ENCODE measurements at places on chromosomes 11 and 22.

GRCh38 chr11:33375688-33376311 lies 118.6 kb downstream of the HIPK3 start:
- H3K4me1 ChIP-seq: peaks cover 4% of the 10 kb centered on the region
- H3K27me3 ChIP-seq: no peaks in the 10 kb centered on the region
- no peak for DNase-seq

DNA sequence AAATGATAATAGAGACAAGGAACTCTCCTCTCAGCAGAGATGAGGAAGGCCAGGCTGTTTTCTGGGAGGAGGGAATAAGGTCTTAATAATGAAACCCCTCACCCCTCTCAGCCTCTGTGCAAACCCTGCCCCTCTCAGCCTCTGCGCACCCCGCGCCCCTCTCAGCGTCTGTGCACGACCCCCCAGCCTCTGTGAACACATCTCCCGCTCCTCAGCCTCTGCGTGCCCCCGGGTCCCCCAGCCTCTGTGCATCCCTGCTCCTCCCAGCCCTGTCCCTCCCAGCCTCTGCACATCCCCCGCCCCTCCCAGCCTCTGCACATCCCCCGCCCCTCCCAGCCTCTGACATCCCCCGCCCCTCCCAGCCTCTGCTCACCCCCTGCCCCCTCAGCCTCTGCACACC lies 837.8 kb downstream of the TBC1D22A start:
- H3K4me1 ChIP-seq: no peaks in the 10 kb centered on the region
- H3K27me3 ChIP-seq: no peaks in the 10 kb centered on the region
- H3K27ac ChIP-seq: no peak overlapping the region
- H3K36me3 ChIP-seq: no peaks in the 10 kb centered on the region
- no peak for DNase-seq
- no peak overlapping the region for H3K4me3 ChIP-seq

- no peak overlapping the region for H3K27ac ChIP-seq
- DNase-seq: no peak
- H3K4me3 ChIP-seq: no peak overlapping the region
- H3K4me1 ChIP-seq: no peaks in the 10 kb centered on the region
- no peaks in the 10 kb centered on the region for H3K27me3 ChIP-seq
Observed at GRCh38 chr11:86792150-86792549, 8.2 kb upstream of the PRSS23 start.

DNA sequence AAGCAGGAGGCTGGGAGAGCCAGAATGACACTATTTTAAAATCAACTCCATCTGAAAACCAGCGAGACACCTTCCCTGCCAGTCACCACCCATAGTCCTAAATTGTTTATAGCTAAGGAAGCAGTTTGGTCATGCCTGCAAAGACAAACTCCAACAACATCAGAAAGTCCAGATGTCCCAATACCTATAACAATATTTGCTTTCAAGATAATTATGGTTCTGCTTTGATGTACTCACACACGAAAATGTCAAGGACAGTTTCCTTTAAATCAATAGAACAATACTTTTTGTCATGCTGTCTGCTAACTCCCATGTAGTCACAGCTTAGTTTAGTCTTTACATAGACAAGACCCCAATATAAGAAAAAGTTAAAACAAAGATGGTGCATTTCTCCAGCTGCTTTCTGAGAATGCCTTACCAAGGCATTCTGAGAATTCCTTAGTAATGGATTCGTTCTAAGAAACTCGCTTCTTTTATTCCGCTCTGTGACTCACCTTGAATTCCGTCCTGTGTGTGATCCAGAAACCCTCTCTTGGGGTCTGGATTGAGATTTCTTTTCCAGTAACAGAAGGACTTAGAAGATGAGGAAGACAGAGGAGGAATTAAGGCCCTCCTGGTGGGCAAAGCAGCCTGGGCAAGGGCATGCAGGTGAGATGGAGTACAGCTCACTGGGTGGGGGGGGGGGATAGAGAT lies 9.6 kb upstream of the SCGB2A2 start:
- no peaks in the 10 kb centered on the region for H3K4me1 ChIP-seq
- no peak for DNase-seq
- no peak overlapping the region for H3K27ac ChIP-seq

- H3K27ac ChIP-seq: no peak overlapping the region
- H3K4me3 ChIP-seq: no peak overlapping the region
- H3K4me1 ChIP-seq: no peaks in the 10 kb centered on the region
- H3K36me3 ChIP-seq: no peaks in the 10 kb centered on the region
- DNase-seq: no peak
- H3K27me3 ChIP-seq: no peaks in the 10 kb centered on the region
Observed at GRCh38 chr11:69213316-69213715, 57.6 kb downstream of the SMIM38 start.
